ENCODE measurements at places on chromosomes 7 and 10.

GRCh38 chr7:128117691-128118090, 86.5 kb upstream of the LRRC4 start:
- DNase-seq, result no peak

GRCh38 chr10:95415621-95416031, 124.8 kb upstream of the PDLIM1 start:
- DNase-seq, result no peak

DNA sequence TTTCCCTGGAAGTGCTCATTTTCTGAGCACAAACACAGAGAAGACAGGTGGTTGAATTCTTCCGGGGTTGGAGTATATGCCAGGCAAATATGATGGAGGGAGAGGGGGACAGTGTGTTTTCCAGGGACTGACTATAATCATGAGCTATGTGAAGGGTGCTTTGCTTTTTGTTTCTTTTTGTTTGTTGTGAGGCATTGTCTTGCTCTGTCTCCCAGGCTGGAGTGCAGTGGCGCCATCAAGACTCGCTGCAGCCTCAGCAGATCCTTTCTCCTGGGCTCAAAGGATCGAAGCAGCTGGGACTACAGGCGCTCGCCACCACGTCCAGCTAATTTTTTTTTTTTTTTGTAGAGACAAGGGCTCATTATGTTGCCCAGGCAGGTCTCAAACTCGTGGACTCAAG, 47.3 kb upstream of the CPN1 start:
- no peak for DNase-seq

GRCh38 chr7:87129332-87129731, 22.9 kb upstream of the DMTF1 start:
- DNase-seq, result no peak

- DNase-seq, result peak; percentile 31
Measured at GRCh38 chr10:62779487-62780248, 24.9 kb upstream of the ADO start.

- no peak for DNase-seq
Measured at GRCh38 chr7:100400656-100401055, 27.4 kb downstream of the PILRA start.

- DNase-seq, result no peak
Measured at GRCh38 chr10:94308866-94309265, 53.9 kb downstream of the NOC3L start.

- DNase-seq, result no peak
Measured at GRCh38 chr7:70907259-70908247, 224.4 kb upstream of the GALNT17 start.

DNA sequence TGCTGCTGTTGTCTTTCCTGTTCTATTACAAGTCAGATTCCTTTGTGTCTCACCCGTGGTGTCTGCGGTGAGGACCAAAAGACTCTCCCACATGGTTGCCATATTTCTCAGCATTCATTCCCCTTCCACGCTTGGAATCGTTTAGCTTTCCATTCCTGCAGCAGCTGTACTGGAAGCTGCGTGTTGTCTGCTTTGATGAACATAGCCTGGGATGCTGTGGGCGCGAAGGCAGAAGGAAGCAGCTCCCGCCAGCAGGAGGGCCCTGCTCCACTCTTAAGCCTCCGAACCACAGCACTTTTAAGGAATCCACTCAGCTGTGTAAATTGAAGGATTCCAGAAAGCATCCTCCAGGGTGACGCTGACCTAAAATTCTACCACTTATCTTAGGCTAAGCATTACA, 303.6 kb upstream of the PITRM1 start:
- no peak for DNase-seq

DNA sequence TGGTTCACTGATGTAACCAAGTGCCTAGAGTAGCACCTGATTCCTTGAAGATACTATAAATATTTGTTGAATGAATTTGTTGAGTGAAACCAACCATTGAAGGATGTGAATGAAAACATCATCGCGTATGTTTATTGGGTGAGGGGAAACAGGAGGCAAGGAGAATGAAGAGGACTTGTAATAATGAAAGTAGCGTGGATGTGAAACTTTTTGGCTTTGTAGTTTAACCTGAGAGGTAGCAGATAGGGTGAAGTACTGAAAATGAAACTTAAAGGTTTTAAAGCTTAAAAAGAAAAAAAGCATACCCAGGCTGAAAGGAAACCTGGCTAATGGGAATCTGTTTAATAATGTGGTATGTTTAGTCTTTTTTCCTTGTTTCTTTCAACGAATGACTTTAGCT, 5.2 kb downstream of the CCNY start:
- DNase-seq, result no peak

- no peak for DNase-seq
Measured at GRCh38 chr7:1800902-1801301, 130.8 kb downstream of the ELFN1 start.

DNA sequence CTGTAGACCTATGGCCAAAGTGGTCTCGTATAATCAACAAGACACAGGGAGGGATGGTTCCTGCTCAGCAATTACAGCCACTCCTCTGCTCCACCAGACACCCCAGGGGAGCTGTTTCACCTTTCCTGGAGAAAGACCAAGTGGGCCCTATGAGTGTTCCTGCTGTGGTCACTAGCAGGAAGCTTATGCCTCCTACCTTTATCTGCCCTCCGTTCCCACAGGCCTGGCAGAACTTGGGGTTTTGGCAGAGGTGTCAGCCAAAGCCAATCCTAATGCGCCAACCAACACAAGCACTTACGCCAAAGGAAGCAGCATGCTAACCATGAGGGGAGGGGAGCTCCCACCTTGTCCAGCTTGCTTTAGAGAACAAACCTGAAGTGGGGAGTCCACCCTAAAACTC, 31.2 kb downstream of the XPNPEP1 start:
- no peak for DNase-seq

DNA sequence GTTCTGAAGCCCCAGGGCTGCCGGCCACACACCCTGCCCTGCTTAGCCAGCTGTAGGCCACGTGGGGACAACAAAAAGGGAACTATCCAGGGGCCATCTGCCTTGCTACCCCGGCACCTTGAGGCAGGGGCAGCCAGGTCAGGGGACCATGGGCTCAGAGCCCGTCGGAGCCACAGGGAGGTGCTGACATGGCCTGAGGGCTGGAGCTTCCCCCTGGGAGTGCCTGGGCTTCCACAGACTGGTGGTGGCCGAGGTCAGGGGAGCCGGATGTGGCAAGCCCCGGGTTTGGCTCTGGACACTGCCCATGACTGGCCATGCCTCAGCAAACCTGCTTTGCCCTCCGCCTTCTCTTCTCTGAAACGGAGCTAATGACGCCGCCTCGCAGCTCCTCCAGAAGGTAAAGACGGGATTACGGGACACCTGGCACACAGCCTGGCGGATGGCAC, 178.5 kb downstream of the EBF3 start:
- DNase-seq, result no peak

- peak; percentile 84 for DNase-seq
Measured at GRCh38 chr10:128062331-128062880, 63.8 kb downstream of the MKI67 start.

DNA sequence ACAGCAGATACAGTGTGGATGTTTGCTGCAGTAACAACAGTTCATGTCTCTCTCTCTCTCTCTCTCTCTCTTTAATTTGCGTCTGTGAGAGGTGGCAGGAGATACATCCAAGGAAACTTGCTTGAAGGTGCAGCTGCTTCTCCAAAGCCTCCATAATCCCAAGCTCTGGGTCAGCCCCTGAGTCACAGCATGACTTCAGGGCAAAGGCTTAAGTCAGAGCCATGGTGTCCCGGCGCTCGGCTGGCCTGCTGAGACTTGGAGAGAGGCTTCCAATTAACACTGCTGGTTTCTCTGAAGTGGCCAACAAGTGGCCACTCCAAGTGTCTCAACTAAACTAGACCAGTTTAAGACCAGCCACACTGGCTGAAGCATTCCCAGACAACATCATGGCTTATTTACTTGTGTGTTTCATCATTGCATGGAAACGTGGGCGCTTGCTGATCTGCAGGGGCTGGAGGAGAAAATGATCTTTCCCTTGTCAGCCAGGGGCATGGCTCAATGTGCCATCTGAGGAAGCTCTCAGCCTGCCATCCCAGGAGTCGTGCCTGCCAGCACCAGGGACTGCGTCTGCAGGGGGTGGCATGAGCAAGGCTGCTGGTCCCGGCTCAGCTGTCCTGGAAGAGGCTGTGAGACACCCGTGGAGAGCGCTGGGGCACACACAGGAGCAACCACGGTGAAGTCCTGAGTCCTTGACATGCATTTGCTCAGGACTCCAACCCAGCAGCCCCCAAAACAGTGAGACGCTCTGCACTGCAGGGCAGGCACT, 254.2 kb downstream of the COBL start:
- DNase-seq, result peak; percentile 66

GRCh38 chr7:127702052-127702652, 50.2 kb downstream of the SND1 start:
- DNase-seq, result no peak

- peak; percentile 92 for DNase-seq
Measured at GRCh38 chr7:27714831-27715444, 25.0 kb upstream of the TAX1BP1 start.

DNA sequence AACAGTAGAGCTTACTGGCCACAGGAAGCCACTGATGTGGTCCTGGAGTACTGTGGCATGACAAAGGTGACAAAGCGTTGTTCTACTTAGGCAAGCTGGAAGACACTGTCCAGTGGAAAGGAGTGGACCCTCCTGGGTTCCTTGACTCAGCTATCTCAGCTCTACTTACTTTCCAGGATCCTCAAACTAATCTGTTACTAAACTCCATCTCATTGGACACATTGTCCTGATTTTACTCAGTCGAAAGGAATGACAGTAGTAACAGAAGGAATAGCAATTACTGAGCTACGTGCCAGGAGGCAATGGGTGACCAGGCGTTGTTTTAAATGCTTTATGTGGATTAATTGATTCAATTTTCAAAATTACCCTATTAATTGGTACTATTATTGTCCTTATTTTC, 41.6 kb downstream of the ABLIM1 start:
- DNase-seq, result no peak

GRCh38 chr10:121244818-121245217, 353.4 kb downstream of the FGFR2 start:
- DNase-seq, result no peak

DNA sequence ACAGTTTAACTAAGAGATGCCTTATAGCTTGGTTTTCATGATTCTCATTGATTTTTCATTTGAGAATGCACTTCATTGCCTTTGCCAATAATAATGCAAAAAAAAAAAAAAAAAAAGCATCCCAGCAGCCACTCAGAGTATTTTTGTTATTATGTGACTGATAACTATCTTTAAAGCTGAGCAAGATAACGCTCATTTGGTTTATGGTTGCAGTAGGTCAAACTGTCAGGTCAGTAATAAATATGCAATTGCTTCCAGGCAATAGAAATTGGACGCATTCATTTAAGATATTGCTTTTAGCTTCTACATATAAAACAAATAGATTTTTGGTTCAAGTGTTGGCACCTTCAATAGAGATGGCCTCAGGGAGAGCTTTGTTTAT, 215.1 kb downstream of the PRPF18 start:
- DNase-seq, result no peak

DNA sequence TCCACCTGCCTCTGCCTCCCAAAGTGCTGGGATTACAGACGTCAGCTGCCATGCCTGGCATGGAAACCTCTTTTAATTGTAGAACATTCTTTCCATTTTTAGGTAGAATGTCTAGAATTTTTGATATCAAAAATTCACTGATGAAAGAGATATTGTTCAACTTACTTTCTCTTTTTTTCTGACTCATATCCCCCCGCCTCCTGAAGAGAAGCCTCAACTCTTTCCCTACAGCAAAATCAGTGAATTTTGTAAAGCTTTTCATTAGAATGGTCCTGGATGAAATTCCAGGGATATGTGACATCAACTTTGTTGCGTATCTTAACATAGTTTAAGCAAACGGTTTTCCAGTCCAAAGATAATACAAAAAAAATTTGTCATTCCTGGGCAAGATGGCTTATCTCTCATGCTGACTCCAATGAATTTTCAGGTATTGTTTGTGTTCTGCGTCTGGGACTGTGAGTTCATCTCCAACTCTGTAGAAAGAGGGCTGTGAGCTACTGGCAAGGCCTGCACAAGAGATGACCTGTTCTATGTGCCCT, 256.8 kb downstream of the BMPER start:
- DNase-seq, result no peak

DNA sequence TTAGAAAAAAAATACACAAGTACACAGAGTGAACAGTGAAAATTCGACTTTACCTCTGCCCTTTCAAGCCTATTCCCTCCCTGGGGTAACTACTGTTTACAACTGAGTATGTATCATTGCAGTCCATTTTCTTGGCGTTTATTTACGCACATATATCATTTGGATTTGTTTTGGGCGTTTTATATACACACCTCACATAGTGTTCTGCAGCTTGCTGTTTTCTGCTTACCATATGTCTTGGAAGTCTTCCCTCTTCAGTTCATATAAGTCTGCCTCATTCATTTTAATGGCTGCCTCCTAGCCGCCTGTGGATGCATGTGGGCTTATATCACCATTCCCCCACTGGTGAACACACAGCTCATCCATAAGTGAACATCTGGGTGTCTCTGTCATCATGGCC, 41.6 kb upstream of the COL13A1 start:
- DNase-seq, result no peak

DNA sequence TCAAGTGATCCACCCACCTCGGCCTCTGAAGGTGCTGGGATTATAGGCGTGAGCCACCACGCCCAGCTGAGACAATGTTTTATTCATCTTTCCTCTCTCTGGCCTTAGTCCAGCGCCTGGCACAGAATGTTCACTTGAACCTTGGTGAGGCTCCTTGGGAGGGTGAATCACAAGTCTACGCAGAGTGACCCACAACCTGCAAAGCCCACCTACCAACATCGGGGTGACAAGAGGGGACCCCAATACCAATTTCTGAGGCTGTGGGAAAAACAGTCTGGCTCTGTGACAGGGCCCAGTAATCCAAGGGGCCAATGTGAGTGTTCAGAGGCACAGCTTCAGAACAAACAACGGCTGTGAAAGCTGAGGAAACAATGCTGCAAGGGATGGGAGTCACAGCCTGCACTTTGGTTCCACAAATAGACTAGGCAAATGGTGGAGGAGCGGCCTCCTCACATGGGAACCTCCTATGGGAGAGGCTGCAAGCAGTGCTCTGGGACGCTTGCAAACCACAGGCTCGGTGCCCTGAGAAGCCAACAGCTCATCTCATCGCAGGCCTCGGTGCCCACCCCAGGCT, 5.6 kb upstream of the MALSU1 start:
- DNase-seq, result no peak

GRCh38 chr7:26681819-26682418, 182.5 kb downstream of the SKAP2 start:
- peak; percentile 24 for DNase-seq

- no peak for DNase-seq
Measured at GRCh38 chr7:131431756-131432155, 104.1 kb downstream of the MKLN1 start.
